ENCODE measurements at places on chromosomes 6 and 20.
A peak's percentile ranks its signal among the peaks of the same experiment; 100 is the strongest.

DNA sequence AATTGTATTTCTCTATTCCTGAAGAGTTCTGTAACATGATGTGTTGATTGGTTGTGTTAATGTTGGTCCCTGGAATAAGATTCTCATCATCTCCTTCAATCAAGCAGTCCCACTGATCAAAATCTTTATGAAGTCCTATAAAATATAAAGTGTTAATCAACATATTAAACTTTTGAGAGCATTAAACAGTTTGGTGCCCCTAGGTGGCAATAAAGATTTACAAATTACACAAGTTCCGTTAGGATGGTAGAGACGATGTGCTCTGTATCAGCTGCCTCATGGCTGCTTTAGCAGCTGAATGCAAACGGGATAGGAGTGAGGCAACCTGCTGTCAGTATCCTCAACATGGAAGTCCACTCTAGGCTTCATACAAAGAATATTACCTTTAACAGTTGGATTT, 16.9 kb downstream of the TDRD6 start:
- peak; percentile 32 for DNase-seq

- DNase-seq, result no peak
Measured at GRCh38 chr6:163468738-163469137, 54.2 kb downstream of the QKI start.

DNA sequence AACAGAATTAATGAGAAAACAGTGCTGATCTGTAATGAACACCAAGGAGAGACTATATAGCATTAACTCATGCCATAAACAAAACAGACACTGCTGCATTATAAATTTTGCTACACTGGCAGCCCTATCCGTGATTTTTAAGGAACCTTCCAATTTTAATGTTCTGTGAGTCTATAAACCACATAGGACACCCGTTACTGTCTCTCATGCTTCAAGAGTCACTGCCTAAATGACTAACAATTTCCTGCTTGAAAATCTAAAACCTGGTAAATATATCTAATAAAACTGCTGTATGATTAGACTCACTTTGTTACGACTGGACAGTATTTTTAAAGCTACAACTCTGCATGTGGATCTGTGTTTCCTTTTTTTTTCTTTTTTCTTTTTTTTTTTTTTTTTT, 8.7 kb downstream of the CHD6 start:
- DNase-seq, result no peak

DNA sequence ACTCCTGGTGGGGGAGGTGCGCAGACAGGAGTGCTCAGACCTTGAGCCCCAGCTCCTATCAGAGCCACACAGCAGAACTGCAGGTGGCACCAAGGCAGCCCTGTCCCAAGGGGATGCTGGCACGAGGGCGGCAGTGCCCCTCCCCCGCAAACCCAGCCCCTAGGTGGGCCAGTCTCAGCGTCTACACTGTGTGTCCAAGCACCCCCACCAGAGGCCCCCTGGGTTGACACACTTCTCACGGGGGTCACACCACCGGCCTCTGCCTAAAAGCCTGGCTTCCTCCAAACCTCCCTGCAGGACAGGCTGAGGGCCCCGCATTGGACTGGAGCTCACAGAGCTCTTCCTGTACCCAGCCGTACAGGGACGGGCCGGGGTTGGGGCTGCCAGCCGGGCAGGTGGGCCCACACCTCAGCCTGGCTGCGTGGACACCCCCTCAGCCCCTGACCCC, 8.1 kb downstream of the SLC2A4RG start:
- DNase-seq, result no peak

GRCh38 chr6:16437984-16438383, 199.6 kb downstream of the GMPR start:
- no peak for DNase-seq

- DNase-seq, result no peak
Measured at GRCh38 chr6:137646484-137646883, 152.3 kb upstream of the OLIG3 start.

- DNase-seq, result no peak
Measured at GRCh38 chr20:40438161-40438830, 250.7 kb downstream of the MAFB start.

- no peak for DNase-seq
Measured at GRCh38 chr6:118296129-118296901, 251.8 kb upstream of the PLN start.

- DNase-seq, result no peak
Measured at GRCh38 chr6:124577734-124578281, 384.4 kb upstream of the RNF217 start.

DNA sequence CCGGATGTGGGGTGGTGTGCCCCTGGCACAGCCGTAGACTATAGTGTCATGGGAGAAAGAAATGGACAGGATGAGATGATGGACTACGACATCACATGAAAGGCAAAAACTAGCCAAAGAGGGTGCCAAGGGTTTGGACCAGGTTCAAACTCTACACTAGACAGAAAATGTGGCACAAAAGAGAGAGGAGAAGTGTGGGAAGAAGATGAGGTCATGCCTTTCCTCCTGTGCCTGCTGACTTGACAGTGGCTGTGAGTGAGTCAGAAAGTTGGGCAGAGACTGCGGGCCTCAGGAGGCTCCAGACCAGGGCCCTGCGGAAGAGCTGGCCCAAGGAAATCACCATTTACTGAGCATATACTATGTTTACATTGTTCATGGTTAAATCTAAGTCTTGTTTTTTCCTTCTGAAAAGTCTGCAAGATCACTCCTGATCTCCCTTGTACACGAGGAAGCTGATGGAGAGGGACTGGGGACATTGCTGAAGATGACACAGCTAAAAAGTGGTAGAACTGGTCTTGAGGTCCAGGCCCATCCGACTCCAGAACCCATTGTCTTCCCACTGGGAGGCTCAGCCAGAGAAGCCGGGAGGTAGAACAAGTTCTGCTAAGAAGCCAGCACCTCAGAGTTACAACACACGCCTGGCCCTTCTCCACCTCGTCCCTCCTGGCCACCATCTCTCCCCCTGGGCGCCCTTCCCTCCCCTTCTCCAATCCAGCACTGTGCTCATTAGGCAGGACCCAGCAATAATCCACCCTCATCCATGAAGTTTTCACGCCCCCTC, 35.6 kb downstream of the CNKSR3 start:
- peak; percentile 24 for DNase-seq

DNA sequence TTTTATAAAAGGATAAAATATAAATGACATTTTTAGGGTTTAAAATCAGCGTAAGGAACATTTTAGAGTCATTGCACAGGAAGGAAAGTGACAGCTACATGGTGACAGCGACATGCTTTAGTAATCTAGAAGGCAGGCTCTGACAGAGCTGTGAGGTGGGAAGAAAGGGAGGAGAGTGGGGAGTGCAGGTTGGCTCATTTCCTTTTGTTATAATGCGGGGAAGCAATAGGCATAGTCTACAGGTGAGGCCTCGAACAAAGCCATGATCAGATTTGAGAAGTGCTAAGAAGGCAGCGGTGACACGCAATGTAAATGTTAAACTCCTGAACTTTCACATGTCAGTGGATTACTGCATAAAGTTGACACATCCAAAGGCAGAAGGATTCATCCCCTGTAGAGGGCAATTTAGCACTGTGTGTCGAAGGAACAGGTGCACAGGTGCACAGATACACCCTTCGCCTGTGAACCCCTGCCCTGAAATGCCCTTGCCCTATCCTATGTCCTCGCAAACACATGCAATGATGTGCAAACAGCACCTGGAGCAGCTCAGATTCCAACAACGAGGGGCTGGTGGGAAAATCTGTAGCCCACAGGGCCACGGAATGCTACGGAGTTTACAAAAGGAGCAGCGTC, 32.4 kb upstream of the SMOC2 start:
- DNase-seq, result no peak

DNA sequence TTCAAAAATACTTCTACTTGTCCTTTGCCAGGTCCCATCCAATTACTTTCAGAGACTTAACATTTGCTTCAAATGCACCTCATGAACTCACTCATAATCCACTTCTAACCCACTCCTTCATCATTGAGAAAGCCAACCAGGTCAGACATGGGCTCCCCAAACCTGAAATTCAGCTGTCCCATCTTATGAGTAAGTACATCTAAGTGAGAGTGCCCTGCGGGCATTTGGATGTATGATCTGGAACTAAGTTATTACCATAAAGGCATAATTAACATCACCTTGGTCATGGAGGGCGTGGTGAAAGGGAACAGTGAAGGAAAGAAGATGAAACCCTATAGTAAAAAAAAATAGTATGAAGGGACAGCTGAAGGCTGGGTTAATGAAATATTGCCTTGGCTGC, 896.8 kb downstream of the C6orf118 start:
- no peak for DNase-seq

DNA sequence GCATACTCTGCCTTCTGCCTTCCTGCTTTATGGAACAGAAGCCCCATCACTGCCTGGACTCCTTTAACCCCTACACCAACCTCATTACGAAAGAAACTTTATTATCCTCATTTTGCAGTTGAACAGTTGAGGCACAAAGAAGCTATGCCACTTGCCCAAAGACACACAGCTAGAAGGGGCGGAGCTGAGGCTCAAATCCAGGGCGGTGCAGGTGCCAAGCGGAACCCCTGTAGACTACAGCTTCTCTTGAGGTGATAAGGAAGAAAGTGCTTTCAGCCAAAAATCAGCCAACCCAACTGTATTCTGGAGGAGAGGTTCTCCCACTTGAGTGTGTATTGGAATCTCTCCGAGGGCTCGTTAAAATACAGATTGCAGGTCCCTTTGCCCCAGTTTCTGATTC, 90.5 kb downstream of the PRND start:
- no peak for DNase-seq

- DNase-seq, result no peak
Measured at GRCh38 chr6:143198312-143198711, 137.6 kb downstream of the AIG1 start.

Data from HCEC 1CT (cell line).